ENCODE measurements at places on chromosomes 12 and 14. TPM values are rescaled to one million over a fixed set of nuclear protein-coding genes. Genes with fewer than 3 reads are reported as not detected.
A peak's percentile ranks its signal among the peaks of the same experiment; 100 is the strongest.

The PHLDA1 gene
- 16.6 TPM for total RNA-seq

The CRY1 gene
- total RNA-seq, result 22.0 TPM

DNA sequence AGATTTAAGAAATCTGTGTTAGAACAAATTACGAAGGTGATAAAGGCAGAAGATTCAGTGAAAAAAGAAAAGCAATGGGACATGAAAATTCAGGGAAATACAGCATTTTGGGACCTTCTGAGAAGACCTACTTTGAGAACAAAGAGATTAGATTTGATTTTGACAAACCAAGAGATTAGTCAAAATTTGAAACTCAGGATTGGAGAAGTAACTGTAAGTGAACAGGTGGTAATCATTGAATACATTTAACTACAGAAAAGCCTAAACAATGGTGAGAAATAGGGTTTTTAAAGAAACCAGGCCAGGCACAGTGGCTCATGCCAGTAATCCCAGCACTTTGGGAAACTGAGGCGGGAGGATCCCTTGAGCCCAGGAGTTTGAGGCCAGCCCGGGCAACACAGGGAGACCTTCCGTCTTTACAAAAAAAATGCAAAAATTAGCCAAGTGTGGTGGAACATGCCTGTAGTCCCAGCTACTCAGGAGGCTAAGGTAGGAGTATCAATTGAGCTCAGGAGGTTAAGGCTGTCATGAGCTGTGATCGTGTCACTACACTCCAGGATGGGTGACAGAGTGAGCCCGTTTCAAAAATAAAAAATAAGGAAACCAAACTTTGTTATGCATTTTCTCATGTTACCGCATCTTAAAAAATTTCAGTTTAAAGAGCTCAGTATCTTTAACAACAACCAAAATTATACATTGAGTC is 8.9 kb upstream of the SAV1 start:
- no peak for DNase-seq

- peak; percentile 79 for DNase-seq
Measured at GRCh38 chr14:74973003-74973653, 17.7 kb upstream of the PGF start.

DNA sequence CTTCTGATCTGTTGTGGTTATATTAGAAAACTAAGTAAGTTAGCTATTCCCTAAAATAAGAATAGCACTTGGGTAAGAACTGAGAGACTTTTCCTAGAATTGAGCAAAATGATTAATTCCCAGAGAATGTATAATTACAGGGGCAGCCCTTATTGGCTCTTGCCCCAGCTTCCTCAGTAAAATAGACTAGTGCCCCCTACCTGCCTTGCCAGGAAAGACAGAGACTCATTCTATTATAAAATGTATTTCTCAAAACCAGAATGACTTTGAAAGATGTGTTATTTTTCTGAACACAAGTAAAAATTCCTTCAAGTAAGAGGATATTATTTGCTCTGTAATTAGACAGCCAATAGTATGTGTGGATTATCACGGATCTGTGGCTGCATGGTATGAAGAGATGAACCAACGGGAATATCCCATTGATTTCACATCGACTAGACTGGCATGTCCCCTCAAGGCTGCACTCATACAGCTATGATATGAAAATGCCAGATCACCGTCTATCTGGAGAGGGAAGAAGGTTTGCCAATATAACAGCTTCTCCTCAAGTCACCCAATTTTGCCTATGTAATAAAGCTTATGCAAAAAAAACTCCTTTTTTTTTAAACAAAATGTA is 7.4 kb upstream of the GLRX5 start:
- DNase-seq, result peak; percentile 68

- no peak for DNase-seq
Measured at GRCh38 chr12:120241561-120242274, 23.8 kb downstream of the PXN start.
